HS-27A (cell line): ENCODE measurements at places on chromosomes 12 and 14.

DNA sequence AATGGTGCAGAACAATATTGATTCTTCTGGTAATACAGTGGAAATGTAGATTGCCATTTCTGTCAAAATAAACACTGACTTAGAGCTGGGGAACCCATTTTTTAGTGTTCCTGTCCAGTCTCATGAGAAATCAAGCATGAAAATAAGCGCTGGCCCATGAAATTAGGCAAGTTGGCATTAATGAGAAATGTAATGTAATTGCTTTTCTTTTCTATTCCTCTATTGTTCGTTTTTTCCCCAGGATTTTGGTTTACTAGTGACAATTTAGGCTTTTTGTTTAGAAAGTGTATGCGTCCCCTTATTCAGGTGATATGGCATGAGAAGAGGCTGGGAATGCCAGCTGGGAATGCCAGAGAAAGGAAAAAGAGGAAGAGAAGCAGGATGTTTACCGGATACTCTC is 64.4 kb upstream of the KICS2 start:
- no peak for DNase-seq

DNA sequence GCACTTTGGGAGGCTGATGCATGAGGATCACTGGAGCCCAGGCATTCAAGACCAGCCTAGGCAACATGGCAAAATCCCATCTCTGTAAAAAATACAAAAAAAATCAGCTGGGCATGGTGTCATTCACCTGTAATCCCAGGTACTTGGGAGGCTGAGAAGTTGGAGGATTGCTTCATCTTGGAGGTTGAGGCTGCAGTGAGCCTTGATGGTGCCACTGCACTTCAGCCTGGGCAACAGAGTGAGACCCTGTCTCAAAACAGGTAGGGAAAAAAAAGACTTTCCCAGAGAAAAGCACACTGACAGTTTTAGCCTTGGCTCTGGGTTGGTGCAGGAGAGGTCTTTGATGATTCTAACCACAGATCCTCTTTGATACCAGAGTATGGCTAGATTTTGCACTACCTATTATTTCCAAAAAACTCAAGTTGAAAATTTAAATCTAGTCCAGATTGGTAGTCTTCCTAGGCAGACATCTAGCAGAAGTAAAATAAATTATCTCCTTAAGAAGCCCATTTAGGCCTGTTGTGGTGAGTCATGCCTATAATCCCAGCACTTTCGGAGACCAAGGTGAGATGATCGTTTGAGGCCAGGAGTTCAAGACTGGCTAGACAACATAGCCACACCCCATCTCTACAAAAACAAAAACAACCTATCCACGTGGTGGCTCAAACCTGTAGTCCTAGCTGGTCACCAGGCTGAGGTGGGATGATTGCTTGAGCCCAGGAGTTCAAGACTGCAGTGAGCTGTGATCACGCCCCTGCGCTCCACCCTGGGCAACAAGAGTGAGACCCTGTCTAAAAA is 18.6 kb downstream of the LARP4 start:
- DNase-seq: no peak

- no peak for DNase-seq
Measured at GRCh38 chr14:61568572-61569011, 126.7 kb upstream of the HIF1A start.

- no peak for DNase-seq
Measured at GRCh38 chr14:100329233-100330006, 6.3 kb downstream of the SLC25A47 start.

- DNase-seq: no peak
Measured at GRCh38 chr12:132325733-132326130, 3.7 kb downstream of the GALNT9 start.

GRCh38 chr14:63650256-63650952 is 8.7 kb upstream of the WDR89 start:
- no peak for DNase-seq

DNA sequence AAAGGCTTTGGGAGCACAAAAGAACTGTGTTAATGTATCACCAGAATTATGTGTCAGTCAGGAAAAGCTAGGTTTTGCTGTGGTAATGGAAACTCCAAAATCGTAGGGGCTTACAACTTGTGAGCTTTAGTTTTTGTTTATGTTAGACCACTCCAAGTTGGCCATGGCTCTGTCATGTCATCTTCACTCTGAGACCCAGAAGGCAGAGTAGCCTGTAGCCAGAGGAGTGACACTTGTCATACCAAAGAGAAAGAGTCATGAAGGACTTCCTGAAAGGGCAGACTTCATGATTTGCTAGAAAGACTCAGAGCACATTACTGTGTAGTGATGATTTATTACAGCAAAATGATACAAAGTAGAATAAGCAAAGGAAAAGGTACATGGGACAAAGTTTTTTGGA is 133.6 kb upstream of the SSTR1 start:
- no peak for DNase-seq

DNA sequence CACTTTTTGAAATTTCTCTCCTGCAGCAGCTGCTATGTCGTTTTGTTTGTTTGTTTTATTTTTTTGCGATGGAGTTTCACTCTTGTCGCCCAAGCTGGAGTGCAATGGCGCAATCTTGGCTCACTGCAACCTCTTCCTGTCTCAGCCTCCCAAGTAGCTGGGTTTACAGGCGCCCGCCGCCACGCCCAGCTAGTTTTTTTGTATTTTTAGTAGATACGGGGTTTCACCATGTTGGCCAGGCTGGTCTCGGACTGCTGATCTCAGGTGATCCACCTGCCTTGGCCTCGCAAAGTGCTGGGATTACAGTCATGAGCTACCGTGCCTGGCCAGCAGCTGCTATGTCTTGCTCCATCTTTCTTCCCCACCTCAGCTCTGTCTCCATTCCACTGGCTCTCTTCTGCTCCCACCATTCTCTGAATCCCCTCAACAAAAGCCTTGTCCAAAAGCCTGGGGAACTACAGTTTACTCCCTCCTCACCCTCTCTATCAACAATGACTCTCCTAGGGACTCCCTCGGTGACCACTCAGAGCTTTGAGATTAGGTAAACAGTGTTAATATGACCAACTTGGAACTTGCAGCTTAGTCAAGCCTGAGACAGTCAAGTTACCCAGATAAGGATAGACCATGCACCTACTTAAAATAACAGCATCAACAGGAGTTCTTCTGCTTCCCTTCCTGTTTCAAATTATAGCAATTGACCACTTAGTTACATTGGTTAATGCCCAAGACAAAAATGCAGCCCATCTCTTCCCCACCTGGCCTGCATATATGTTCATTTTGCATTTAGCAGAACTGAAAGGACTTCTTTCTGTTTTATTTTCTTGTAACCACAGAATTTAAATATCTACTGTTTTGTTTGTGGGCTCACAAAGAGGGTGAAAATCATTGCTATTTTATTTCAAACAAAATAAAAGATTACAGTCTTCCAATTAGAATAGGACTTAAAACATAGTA is 189.0 kb upstream of the AMIGO2 start:
- DNase-seq: no peak

GRCh38 chr14:92463141-92463540 is 50.4 kb upstream of the RIN3 start:
- no peak for DNase-seq

- no peak for DNase-seq
Measured at GRCh38 chr12:80222261-80222660, 122.9 kb downstream of the OTOGL start.

DNA sequence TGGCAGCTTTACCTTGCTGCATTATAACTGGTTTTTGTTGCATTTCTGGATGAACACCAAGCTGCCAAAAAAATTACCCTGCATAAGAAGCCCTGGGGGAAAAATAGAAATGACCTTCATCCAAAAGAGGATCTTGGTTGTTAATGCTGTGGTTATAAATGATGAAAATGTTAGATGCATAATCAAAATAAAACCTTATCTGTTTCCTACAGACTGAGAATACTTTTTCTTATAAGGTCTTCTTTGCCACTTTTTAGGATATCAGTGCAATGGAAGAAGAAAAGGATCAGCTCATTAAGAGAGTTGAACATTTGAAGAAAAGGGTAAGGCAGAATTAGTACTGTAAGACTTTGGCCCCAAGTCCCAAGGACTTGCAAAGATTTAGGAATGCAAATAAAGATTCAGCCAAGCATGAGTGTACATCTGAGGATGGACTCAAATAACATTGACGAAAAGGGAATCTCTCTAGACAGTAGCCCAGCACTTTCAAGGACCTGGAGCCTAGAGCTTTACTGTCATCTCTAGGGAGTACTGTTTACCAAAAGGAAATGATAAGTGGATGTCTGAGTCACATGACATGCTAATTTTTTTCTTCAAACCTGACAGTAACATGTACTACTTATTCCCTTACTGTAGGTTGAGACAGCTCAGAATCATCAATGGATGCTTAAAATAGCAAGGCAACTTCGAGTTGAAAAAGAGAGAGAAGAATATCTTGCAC is 10.7 kb downstream of the IFT81 start:
- DNase-seq: no peak

GRCh38 chr12:49907352-49907751 is 3.7 kb upstream of the FAIM2 start:
- no peak for DNase-seq

DNA sequence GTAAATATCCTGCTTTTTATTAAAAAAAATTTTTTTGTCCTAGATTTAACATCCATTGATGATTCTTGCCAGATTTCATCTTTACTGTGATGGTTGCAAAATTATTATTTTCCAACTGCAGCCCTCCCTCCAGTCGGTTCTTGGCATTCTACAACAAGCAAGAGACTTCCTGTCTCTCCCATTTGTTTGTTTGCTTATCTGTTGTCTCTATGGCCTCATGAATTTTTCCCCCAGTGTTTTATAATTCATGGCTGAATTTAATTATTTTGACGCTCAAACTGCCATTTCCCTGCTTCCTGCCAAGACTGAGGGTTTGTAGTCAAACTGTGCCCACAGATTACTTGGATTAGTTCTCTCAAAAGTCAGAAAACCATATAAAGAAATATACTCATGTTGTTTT is 25.9 kb downstream of the CGRRF1 start:
- DNase-seq: no peak

DNA sequence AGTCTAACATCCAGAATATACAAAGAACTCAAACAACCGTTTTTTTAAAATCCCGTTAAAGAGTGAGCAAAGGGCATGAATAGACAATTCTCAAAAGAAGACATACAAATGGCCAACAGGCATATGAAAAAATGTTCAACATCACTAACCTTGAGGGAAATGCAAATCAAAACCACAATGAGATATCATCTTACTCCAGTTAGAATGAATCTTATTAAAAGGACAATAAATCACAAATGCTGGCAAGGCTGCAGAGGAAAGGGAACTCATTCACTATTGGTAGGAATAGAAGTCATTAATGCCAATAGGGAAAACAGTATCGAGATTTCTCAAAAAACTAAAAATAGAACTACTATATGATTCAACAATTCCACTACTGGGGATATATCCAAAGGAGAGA is 520.1 kb downstream of the RMST start:
- no peak for DNase-seq
